Cerebellar nuclear complex (tissue), 1 donor: ENCODE measurements at places on chromosomes 3 and 15.

DNA sequence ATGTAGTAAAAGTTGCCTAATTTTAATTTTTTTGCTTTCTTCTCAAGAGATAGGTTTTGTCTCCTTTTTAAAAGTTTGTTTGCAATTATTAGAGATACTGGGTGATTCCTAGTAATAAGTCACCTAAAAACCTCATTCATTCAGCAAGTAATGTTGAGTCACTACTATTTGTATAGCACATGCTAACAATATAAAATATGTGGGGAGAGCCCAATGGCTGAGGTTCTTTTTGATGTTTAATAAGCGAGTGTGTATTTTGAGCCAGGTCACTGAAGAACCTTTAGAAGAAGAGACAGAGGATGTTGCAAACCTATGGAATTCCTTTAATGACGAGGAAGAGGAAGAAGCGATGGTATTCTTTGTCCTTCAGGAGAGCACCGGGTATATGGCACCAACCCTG lies 123.7 kb upstream of the CHRM5 start:
- DNase-seq = no peak

- DNase-seq = no peak
Observed at GRCh38 chr3:88807491-88808105, 299.8 kb upstream of the EPHA3 start.

DNA sequence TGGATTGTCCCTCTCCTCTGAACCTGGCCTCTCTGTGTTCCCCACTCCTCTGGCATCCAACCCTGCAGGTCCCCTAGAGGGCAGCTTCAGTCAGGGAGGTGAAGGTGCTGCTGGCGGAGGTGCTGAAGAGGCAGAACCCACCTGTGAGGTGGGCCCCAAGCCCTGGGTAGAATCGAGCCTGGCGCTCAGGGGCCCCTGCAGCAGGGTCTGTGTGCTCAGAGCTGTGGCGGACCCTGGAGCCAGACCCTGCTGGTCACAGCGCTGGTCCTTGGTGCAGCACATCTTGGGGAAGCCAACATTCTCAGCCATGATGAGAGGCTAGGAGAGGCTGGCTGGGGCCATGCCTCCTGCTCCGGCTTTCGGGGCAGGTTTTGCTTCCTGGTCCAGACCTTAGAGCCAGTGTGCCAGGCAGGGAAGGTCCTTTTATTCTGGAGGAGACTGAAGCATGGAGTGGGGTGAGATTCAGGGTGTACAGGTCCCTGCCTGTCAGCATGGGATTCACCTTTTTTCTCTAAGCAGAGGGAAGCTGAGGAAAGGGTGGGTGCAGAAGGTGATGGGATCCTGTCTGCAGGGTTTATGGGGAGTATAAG lies 54.7 kb upstream of the TAMM41 start:
- DNase-seq = no peak

GRCh38 chr15:91541286-91541685 lies 312.2 kb upstream of the SLCO3A1 start:
- no peak for DNase-seq

DNA sequence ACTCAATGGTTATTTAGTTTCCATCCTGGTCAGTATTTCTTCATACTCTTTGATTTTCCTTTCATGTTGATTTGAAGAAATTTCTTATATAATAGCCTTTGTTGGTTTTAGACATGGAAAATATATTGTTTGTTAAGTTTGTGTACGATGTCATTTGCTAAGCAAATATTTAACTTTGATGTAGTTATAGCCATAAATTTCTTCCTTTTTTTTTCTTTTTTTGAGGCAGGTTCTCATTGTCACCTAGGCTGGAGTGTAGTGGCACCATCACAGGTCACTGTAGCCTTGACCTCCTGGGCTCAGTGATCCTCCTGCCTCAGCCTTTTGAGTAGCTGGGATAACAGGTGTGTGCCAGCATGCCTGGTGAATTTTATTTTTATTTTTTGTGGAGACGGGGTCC lies 51.4 kb downstream of the NMD3 start:
- no peak for DNase-seq

DNA sequence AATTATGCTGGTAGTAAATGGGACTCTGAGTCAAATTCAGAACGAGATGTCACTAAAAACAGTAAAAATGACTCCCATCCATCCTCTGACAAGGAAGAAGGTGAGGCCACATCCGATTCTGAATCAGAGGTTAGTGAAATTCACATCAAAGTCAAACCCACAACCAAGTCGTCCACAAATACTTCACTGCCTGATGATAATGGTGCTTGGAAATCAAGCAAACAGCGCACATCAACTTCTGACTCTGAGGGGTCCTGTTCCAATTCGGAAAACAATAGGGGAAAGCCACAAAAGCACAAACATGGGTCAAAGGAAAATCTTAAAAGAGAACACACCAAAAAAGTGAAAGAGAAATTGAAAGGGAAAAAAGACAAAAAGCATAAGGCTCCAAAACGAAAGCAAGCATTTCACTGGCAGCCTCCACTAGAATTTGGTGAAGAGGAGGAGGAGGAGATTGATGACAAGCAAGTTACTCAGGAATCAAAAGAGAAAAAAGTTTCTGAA lies 15.1 kb upstream of the ZBTB47 start:
- DNase-seq = no peak

DNA sequence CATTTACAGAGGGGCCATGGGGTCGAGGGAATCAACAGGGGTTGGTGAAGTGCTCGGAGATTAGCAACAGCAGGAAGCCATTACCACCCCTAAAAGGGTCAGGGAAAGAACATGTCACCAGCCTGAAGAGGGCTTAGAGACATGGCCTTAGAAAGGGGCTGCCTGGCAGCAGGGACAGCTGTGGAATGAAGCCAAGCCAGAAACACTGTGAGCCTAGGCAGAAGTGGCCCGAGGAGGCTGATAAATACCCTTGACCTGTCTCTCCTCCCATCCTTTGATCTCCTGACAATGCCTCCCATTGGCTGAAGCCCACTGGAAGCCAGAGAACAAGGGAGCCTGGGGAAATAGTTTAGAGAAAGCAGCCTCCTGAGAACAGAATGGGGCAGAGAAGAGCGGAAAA lies 31.4 kb downstream of the GPD1L start:
- DNase-seq = no peak

DNA sequence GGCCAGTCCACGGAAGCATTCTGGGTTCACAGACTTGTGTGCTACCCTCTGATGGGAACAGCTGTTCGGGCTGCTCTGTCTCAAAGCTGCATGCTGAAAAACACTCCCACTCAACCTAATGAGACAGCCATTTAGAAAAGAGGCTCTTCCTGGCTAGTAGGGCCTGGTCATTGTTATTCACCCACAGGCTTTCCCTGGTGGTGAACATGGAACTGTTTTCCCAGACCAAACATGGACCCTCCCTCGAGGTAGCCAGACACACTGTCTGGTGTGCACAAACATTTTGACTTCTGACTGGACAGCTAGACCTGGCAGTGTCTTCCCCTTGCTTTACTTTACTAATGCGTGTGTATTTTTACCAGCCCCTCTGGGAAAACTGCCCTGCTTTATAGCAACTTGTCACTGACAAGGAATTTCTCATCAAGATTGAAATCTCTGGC lies 39.0 kb downstream of the MECOM start:
- DNase-seq = no peak

DNA sequence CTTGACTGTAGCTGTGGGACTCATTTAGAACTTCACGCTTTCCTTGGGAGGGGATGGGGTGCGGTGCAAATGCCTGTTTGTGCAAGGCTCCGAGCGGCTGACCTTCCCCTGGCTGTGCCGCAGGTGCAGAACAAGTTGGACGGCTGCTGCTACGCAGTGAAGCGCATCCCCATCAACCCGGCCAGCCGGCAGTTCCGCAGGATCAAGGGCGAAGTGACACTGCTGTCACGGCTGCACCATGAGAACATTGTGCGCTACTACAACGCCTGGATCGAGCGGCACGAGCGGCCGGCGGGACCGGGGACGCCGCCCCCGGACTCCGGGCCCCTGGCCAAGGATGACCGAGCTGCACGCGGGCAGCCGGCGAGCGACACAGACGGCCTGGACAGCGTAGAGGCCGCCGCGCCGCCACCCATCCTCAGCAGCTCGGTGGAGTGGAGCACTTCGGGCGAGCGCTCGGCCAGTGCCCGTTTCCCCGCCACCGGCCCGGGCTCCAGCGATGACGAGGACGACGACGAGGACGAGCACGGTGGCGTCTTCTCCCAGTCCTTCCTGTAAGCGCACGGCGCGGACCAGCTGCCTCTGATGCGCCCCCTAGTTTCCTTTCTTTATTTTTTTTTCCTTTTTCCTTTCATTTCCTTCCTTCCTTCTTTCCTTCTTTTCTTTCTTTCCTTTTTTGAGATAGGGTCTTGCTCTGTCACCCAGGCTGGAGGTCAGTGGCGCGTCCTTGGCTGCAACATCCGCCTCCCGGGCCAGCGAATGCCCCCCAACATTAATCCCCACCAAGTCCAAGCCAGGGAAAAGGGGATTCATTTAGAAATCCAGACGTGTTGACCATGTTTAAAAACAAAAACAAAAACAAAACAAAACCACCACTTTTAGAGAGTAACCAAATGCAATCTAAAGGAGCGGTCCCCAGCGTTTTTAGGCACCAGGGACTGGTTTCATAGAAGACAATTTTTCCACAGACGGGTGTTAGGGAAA lies 42.7 kb downstream of the EIF2AK4 start:
- peak; percentile 54 for DNase-seq

- no peak for DNase-seq
Observed at GRCh38 chr3:69305011-69305410, 80.9 kb downstream of the FRMD4B start.

DNA sequence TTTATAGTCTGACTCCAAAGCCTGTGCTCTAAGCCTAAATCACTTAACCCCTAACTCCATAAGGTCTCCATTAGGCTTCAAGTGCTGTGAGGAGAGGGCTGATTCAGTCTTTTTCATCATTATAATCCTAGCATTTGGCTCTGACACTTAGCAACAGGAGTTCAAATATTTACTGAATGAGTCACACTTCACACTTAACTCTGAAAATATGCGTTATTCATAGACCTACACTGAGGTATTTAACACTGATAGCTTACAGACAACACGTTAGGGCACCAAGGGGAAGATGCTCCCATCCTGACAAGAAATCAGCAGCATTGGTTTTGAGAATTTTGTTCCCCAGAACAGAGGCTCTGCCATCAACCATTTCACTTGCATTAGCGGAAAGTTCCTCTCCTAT lies 53.5 kb downstream of the MSL2 start:
- DNase-seq = no peak

DNA sequence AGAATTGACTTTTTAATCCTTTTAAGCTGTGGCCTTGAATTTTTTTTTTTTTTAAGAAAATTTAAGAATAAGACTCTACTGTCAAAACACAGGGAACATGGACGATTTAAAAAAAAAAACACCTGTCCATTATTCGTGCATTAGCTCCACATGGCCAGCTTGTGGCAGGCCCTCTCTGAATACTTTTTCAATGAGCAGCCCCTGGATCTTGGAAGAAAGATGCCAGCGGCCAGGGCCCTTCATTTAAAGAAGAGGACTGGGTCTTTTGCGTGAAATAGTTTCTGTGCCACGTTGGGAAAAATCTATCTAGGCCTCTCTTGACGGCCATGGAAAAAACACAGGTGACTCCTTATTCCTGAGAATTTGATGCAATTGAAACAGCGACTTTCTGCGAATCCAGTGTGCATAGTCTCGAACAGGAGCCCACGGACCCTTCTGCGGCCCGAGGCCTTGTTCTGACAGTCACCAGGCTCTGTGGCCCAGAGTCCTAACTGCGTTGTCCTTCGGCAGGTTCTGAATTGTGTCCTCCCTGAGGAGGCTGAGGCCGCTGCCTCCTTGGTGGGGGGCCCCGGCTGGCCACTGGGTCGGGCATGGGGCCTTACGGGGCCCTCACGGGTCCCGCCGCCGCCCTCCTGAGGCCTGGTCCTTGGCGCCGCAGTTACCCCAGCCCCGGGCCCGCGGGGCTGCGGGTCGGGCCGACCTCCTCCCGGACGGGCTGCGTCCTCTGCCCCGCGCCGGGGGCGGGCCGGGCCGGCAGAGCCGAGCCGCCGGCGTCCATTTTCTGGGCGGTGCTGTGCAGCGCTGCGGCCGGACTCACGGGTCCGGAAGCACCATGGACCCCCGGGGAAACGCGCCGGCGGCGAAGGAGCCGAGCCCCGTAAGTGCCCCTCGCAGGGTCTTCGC lies 33.5 kb downstream of the ZBTB38 start:
- DNase-seq = no peak

GRCh38 chr15:37550360-37551024 lies 383.9 kb upstream of the TMCO5A start:
- DNase-seq = no peak

- DNase-seq = no peak
Observed at GRCh38 chr15:67593562-67593961, 51.1 kb downstream of the MAP2K5 start.

DNA sequence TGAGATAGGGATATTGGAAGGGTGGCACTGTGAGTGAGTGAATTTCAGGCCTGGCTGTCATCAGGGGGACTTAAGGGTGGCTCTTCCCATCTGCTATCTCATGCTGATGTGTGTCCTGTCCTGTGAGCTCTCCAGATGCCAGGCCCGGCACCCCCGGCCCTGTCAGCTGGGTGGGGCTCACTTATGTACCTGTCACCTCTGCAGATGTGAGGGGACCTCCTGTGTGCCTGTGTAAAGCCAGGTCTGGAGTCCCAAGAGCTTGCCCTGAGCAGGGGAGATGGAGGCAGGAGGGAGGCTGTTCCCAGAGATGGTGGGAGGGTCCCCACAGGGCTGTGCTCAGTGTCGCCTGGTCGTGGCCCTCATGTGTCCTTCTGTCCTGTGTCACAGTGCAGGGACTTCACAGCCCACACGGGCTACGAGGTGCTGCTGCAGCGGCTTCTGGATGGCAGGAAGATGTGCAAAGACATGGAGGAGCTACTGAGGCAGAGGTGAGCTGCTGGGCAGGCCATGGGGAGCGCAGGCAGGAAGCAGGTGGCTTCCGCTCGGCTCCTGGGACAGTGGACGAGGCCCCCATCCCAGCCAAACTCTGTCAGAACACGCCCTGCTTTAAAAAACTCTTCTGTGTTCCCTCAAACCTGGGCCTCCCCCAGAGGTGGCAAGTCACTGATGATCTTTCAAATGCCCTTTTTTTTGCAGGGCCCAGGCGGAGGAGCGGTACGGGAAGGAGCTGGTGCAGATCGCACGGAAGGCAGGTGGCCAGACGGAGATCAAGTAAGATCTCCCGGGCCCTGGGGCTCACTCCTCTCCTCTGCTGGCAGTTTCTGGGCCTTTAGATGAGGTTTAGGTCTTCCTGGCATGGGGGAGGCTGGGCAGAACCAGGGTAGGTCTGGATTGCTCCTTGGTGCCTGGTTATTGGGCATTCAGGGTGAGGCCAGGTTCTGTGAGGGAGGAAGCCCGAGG lies 23.1 kb downstream of the PSTPIP1 start:
- DNase-seq = no peak

DNA sequence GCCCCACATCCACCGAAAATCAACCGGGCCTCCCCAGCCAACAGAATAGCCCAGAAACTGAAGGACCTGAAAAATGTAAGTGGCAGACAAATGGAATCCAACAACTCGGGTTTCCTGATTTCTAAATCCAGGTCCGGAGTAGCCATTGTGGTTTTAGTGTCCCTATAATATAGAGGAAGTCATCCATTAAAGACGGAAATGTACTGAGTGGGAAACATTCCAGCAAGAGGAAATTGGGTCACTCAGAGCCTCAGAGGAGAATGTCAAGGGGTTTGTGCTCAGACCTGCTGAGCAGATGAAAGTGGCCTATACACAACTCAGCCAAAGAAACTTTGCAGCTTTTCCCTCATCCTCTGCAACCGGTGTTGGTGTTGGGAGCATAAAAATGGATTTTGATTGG lies 366.7 kb downstream of the ERC2 start:
- DNase-seq = no peak

- DNase-seq = no peak
Observed at GRCh38 chr15:47506329-47507100, 210.8 kb upstream of the SEMA6D start.

- no peak for DNase-seq
Observed at GRCh38 chr15:62153228-62153627, 11.9 kb downstream of the C2CD4B start.

- DNase-seq = no peak
Observed at GRCh38 chr3:72977060-72977808, 19.4 kb upstream of the PPP4R2 start.

GRCh38 chr3:35659768-35660167 lies 20.4 kb downstream of the ARPP21 start:
- no peak for DNase-seq
